ENCODE measurements at places on chromosomes 1 and 21.

DNA sequence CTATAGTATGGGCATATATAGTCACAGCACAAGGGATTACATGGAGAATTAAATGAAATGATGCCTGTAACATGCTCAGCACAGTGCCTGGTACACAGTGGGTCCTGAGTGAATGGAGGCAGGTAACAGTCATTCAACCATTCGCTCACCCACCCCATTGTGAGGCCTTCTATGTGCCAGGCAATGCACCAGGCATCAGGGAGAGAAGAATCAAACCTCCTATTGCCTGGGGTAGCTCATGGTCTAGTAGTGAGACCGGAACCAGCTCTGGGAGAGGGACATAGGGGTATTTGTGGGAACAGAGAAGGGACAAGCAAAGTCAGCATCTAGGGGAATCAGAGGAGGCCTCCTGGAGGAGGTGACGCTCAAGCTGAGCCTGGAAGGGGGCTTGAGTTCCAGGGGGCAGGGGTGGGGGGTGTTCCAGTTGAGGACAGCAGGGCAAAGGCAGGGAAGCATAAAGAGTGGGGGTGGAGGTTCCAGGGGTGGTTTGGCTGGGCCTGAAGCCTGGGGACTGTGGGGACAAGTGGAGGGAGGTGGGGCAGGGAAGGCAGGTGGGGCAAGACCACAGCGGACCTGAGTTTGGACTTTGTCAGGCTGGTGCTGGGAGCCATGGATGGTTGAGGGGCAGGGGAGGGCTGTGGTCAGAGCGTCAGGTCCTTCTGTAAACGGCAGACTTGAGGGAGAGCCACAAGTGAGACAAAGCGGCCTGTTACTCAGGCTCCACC, 591.6 kb downstream of the PTPRU start:
- no peak for DNase-seq

DNA sequence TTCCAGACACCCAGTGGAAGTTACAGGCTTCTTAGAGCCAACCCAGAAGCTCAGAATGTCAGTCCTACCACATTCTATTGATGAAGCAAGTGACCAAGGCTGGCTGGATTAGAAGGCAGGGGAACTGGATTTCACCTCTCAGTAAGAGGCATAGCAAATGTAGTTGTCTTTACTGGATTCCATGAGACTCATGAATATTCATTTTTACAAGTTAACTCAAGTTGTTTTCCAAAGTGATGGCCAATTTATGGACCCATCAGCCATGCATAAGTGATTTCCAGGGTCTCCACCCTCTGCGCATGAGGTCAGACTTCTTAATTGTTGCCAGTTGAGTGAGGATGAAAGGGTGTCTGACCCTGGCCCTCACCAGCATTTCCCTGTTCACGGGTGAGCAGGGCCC, 426.8 kb upstream of the VAMP3 start:
- DNase-seq = no peak

GRCh38 chr1:181317261-181317930, 165.9 kb upstream of the CACNA1E start:
- DNase-seq = no peak

DNA sequence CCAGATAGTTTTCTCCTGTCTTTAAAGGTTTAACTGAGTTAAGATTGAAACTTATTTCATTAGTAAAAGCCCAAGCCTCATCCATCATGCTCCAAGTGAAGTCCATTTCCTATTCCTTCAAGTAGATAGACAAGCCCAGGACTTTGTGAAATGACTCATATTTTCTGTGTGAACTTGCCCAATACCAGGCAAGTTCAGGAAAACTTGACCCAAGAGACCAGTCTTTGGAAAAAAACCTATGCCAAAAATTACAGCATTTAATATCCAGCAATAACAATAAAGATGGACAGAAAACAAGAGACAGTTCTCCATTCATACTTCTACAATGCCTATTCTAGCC, 405 bp upstream of the RAB29 start:
- DNase-seq = no peak

DNA sequence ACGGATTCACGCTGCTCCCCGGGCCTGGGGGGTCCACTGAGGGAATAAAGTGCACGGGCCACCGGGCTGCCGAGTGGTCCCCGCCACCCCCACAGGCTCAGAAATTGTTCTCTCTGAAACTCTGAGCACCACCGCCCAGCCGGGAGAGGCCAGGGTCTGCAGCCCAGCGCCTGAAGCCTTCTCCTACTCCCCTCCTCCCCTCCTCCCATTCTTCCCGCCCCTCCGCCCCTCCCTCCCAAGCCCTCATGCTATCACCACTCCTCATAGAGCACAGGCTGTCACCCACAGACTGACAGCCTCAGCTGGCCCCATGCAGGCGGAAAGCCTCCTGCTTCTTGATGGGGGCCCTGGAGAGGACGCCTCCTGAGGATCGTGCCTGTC, 707 bp upstream of the GPR153 start:
- no peak for DNase-seq

- DNase-seq = no peak
Measured at GRCh38 chr1:19488136-19488535, 2.8 kb upstream of the CAPZB start.

DNA sequence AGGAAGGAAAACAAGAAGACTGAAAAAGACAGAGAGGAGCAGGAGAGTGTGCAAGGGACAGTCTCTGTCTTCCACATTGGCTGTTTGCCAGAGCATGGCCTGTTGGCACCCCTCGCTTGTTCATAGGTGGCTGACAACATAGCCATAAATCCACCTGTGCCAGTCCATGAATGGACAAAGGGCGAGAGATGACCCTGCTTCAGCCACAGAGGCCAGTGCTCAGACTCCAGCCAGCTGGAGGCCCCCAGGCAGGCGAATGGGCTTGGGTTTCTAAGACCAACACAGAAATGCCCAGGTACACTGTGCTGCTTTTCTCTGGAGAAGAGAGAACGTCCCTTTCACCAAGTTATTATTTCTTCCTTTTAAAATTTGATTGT, 60.6 kb downstream of the RIPK4 start:
- DNase-seq = no peak

DNA sequence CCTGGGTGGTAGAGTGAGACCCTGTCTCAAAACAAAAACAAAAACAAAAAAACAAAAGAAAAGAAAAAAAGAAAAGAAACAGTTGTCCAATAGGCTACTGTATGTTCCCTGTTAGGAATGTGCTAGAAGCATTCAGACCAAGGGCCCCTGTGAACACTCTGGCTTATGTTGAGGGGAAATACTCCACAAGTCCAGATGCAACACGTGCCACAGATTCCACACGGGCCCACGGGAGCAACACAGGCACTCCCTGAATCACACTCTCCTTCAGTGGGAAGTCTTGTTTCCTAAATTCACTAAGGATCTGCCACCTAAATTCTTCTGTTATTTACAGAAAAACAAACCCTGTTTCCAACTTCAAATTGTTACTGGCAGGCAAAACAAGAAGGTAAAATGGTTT, 291.1 kb downstream of the PCP4 start:
- no peak for DNase-seq

DNA sequence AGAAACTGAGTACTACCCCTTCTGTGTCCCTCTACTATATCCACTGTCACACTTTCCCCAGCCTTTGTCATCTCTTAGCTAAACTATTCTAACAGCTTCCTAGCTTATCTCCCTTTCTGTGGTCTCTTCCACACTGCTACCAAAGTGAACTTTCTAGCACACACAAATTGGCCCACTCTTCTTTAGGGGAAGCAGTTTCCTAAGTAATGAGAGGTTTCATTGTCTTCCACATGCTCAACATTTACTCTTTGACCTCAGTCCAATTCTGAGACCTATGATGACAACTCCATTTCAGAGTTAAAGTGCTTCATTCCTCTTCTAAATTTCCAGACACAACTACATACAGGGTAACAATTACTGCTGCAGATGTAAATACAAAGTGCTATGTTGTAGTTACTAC, 32.9 kb downstream of the SCYL3 start:
- DNase-seq = no peak

GRCh38 chr1:31266547-31266946, 26.9 kb upstream of the NKAIN1 start:
- DNase-seq = no peak

GRCh38 chr1:118247593-118247992, 62.6 kb upstream of the SPAG17 start:
- no peak for DNase-seq

DNA sequence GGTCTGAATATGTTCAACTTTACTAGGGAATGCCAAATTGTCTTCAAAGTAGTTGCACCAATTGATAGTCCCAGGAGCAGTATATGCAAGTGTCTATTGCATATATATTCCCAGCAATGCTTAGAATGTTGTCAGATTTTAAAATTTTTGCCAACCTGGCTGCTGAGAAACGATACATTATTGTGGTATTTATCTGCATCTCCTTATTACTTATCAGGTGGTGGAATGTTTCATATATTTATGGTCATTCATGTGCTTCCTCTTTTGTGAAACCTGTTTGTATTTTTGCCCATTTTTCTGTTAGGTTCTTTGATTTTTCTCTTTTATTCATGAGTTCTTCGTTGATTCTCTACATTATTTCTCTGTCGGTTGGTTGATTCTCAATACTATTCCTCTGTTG, 39.5 kb downstream of the COLGALT2 start:
- no peak for DNase-seq

DNA sequence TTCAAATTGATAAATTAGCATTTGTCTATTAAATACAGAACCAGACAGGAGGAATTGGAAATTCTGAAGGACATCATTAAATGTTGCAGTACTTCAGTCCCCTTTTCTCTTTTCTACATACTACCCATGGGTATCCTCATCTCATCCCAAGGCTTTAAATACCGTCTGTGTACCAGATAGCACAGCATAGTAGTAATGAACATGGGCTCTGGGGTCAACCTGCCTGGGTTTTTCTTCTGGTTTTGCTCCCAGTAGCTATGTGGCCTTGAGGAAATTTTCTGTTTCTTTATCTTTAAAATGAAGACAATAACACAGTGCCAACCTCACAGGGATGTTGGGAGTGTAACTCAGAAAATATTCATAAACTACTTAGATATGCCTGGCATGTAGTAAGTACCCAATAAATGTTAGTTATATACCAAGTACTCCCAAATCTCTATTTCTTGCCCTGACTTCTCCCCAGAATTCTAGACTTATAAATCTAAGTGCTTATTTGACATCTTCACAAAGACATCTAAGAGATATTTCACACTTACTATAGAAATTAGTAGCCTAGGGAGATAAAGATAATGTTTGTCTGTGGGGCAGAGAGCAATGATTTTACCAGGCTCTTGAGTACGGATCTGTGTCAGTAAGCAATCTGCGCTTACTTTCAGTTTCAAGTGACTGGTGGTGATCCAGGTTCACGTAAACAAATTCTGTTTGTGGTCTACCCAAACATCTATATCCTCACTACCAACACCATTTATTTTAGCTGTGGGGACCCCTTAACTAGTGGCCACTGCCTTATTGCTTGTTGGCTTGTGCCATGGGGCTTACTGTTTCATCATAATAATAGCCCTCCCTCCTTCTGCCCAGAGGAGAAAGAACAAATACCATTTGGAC, 37.3 kb downstream of the VANGL2 start:
- DNase-seq = peak; percentile 29

DNA sequence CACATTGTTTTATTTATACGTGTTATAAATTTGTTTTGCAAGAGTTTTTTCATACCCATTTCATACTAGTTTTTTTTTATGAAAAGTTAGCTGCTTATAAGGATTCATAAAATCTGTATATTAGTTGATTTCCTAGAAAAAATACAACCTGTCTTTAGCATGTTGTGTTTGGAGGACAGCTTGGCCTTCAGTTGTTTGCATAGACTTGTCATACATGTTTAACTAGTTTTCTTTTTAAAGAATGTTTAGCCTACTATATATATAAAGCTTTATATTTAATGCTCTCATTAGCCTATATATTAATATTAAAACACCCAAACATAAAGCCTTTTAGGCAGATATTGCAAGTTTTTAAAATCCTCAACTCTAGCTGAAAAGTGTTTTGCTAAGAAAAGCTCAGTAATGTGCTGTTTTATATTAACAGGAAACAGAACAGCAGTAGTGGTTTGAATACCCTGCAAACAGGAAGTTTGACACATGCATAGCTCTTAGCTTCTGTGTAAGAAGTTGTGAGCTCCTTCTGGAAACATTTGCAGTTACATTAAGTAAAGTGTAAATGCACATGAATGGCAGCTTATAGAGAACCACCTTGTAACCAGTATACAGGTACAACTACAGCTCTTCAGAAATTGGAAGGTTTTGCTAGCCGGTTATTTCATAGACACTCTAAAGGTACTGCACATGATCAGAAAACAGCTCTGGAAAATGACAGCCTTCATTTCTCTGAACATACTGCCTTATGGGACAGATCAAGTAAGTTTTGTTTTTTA, at the start of gene PRKACB:
Gene PRKACB, plus strand, starts transcription at position 476 of the 770 bp plus-strand sequence. Its CDS starts 91 bp downstream, at position 567.
- no peak for DNase-seq

DNA sequence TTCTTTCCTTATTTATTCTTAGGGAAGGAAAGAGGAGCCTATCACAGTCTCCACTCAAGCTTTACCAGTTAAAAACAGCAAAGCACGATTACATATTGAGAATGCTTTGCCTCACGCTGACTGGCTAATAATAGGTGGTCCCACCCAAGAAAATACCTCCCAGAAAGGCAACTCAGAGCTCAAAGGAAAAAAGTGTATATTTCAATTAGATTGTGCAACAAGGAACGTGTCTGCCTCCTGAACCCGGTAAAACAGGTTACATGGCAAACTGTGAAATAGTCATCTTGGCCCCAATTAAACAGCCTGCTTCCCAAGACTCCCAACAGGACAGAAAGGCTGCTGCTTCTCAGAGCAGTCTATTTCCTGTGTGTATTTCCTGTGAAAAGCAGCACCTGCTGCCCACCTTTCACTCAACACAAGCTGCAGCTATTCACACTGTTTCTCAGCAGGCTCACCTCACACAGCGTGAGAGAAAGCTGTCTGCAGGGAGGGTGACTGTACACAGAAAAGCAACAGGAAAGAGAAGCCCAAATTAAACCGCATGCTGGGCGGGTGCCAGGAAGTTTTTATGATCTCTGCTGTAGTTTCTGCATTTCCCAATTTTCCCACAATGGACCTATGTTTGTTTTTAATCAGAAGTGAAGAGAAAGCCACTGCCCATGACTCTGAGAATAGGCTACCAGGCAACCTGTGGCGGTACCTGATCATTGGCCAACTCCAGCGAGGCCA, 44.0 kb downstream of the URB1 start:
- DNase-seq = no peak

DNA sequence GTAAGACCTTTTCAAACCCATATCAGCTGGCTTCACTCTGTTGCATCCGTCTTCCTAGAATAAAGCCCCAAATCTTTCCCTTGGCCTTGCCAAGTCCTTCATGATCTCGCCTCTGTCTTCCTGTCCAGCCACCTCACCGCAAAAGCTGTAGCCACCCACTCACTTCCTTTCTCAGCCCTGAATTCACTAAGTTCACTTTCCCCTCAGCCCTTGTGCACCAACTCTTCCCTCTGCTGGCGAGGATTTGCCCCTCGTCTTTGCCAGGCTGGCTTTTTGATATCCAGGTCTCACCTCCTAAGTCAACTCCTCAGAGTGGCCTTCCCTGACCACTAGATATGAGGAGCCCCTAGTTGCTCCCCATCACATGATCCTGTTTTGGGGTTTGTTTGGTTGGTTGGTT, 3.9 kb upstream of the COL16A1 start:
- DNase-seq = no peak

- DNase-seq = peak; percentile 41
Measured at GRCh38 chr1:110673805-110674336, 869 bp downstream of the KCNA3 start.

Measured in stimulated activated CD4-positive, alpha-beta T cell treated with anti-CD3 and anti-CD28 coated beads, Interleukin-2, amount 100 ng/mL, for 24 hours (primary cell).